ENCODE measurements at places on chromosomes 16 and 17. TPM values are rescaled to one million over a fixed set of nuclear protein-coding genes. Genes with fewer than 3 reads are reported as not detected.
A peak's percentile ranks its signal among the peaks of the same experiment; 100 is the strongest.

- no peak for DNase-seq
Measured at GRCh38 chr16:80208743-80209142, 332.1 kb upstream of the DYNLRB2 start.

GRCh38 chr17:77349976-77350830, 209.4 kb downstream of the SEC14L1 start:
- DNase-seq: peak; percentile 90

DNA sequence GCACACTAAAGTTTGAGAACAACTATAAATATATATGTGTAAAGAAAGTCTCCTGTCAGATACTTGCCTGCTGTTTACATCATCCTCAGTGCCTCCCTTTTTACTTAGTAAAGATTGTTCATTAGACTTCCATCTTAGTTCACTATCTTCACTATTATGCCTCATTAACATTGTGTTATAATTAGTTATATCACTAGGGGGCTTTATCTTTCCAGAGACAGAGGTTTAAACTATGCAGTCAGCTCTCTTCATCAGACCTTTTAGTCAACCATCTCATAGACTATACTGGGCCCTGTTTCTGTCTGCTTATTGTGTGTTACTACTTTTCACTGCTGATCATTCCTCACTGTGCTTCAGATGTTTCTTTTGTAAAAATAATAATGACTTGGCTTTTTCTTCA, 630.8 kb upstream of the KIF2B start:
- DNase-seq: no peak

Gene CCDC40
- polyA plus RNA-seq: 2.3 TPM

GRCh38 chr17:16283705-16284104, 66.7 kb downstream of the PIGL start:
- peak; percentile 74 for DNase-seq

Measured in GM23248 (cell line).